ENCODE measurements at places on chromosomes 1 and 21.
A peak's percentile ranks its signal among the peaks of the same experiment; 100 is the strongest.

- no peak for DNase-seq
These were observed 126.2 kb upstream of the L1TD1 start for GRCh38 chr1:62068416-62068843.

DNA sequence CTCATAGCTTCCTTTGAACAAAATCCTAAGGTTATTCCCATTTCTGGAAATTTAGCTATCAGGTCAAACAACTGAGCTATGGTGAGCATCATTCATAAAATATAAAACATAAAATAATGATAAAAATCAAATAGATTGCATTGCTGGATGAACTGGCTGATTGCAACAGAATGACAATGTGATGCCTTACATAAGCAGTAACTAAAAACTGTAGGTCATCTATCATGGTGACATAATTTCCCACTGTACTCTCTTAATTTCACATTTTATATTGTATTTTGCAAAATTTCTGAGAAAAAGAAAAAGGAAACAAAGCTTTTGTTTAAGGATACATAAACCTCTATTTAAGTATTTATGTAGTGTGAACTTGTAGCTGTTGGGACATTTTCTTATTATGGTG is 4.6 kb downstream of the PTGER3 start:
- DNase-seq: no peak

GRCh38 chr1:97254731-97255463 is 533.3 kb downstream of the PTBP2 start:
- no peak for DNase-seq

GRCh38 chr21:33962290-33962689 is 46.7 kb upstream of the ATP5PO start:
- no peak for DNase-seq

DNA sequence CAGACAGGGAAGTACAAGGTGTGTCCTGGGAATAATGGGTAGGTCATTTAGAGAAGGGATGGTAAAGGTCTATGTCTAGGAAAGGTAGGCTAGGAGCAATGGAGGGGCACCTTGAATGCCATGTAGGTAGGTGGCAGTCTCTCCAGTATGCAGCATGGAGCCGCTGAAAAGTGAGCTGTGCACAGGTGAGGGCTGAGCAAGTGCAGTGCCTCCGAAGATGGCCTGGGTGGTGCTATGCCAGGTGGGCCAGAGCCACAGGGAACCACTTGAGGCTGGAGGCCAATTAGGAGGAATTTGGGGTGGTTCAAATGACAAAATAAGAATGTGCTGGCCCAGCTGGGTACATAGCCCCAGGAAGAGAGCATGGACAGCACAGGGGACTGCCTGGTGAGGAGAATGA is 25.0 kb downstream of the RNU5D-1 start:
- no peak for DNase-seq

DNA sequence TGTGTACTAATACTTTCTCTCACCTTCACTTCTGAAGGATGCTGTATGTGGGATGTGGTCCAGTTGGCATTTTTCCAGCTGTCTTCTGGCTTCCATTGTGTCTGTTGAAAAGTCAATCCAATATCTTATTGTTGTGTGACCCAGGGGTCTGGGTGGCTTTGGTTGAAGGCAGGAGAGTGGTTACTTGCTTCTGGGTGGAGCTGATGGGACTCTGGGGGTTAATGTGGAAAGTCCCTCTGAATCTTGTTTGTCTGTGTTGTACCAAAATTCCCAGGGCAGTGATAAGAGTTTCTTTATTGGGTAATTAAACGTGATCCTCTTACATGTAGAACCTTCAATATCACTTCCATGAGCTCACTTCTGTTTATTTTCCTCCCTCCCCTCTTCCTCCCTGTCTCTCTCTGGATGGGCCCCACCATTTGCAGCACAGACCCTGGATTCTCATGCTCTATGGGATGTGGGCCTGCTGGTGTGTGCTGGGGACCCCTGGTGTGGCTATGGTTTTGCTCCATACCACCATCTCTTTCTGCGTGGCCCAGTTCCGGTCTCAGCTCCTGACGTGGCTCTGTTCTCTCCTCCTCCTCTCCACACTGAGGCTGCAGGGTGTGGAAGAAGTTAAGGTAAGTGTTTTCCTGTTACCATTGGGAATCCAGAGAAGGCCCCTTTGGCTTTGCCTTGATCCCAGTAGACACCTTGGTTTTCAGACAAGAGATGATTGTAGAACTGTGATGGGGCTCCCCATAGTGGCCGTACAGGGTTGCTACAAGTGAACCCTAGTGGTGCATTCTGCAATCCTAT is 71.5 kb downstream of the HHAT start:
- DNase-seq: peak; percentile 66

DNA sequence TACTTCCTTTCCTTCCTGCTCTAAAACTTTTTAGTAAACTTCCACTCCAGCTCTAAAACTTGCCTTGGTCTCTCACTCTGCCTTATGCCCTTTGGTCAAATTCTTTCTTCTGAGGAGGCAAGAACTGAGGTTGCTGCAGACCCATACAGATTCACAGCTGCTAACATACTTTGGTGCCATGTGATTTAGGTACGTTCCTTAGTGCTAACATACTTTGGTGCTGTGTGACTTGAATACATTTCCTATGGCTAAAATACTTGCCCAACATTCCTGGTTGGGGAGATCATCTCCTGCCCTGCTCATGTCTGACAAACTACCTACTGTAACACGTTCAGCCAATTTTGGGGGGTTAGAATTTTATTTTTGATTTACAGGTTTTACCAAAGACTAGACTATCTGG is 6.8 kb upstream of the ZBTB40 start:
- no peak for DNase-seq

DNA sequence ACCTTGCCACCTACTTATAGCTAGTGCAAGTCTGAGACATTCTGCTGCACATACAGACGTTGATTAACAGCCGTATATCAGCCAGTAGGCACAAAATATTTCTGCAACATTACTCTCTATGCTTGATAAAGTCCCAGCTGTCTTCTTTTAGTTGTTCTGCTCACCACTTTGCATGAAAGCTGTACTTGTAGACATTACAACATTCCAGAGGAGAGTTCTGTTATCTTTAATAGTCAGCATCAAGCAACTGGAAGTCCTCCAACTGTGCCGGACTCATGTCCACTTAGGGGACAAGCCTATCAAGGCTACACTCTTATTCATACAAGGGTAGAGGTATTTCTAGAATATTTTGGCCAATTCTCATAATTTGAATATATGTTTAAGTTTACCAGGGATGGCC is 50.0 kb downstream of the CACHD1 start:
- DNase-seq: peak; percentile 50

DNA sequence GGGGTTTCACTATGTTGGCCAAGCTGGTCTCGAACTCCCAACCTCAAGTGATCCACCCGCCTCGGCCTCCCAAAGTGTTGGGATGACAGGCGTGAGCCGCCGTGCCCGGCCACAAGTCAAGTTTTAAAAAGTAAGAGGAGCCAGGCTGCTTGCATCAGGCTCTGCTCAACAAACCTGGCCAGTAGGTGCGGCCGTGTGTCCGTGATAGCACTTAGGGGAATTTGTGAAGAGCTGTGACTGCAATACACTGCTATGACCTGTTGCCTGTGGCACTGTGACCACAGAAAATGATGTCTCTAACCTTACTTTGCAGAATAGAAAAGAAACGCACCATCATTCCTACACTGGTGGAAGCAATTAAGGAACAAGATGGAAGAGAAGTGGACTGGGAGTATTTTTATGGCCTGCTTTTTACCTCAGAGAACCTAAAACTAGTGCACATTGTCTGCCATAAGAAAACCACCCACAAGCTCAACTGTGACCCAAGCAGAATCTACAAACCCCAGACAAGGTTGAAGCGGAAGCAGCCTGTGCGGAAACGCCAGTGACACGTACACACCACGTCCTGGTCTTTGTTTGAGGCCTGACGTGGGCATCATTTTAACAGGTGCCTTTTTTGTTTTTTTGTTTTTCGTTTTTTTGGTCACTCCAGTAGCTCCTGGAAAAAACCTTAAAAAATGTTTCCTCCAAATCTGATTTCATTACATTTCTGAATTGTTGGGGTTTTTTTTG is 16.7 kb downstream of the C1orf174 start:
- no peak for DNase-seq

DNA sequence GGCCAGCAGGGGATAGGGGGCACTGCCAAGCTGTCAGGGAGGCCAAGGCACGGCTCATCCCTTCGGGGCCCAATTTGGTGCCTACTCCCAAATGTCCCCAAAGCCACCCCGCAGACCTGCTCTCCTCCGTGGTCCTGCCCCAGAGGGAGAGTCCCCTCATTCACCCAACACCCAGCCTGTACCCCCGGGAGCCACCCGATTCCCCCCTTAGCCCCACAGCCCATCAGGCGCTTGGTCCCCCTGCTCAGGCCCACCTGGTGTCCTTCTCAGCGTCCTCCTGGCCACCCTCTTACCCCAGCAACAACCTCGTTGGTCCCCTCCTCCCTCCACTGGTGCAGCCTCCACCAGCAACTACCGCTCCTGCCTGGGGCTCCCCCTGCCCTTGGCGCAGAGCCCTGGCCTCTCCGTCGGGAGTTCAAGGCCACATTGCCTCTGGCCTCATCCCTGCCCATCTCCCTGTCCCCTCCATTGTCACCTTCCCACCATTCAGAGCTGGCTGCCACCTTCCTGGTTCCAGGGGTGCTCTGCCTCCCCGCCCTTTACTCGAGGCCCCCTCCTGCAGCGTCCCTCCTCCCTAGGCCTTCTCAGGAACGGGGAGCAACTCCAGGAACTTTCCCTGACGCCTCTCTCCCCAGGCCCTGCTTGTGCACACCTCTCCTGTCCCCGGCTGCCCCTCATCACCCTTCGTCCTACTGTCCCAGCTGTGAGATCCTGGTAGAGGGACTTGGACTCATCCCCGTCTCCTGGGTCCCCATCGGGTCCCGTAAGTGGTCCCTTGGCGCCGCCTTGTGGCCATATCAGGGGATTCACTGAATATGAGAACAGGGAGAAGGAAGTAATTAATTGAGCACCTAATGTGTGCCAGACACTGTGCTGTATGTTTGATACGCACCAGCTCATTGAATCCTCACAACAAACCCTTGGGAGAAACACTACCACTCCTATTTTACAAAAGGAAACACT is 73.9 kb downstream of the RAP1GAP start:
- no peak for DNase-seq
